ENCODE measurements at places on chromosomes 16 and 17. TPM values are rescaled to one million over a fixed set of nuclear protein-coding genes. Genes with fewer than 3 reads are reported as not detected.

KRT20 gene
- not detected for total RNA-seq

TM4SF5 gene
- not detected for total RNA-seq

GNAO1 gene
- total RNA-seq: not detected

KRTAP17-1 gene
- not detected for total RNA-seq

PALB2 gene
- total RNA-seq: 19.4 TPM
